Left colon (tissue), 2 donors: ENCODE measurements at places on chromosomes 7 and 10. TPM values are rescaled to one million over a fixed set of nuclear protein-coding genes. Genes with fewer than 3 reads are reported as not detected.

GRCh38 chr7:82109288-82109687 is 334.3 kb downstream of the CACNA2D1 start:
- DNase-seq, result no peak

DNA sequence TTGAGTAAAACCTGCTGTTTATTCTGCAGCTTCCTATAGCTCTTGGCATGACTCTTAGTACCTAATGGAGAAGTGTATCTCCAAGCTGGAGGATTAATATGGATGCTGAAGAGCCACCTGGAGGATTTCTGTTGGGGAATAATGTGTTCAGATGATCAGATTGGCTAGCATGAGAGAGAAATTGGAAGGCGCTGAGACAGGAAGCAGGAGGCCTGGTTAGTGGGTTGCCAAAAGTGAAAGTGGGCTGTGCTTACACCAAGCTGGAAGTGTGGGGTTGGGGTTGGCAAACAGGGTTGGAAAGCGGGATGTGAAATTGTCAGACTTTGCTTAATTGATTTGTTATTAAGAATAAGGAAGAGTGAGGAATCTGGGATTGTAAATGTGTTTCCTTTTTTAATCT is 111.8 kb upstream of the PLPP4 start:
- no peak for DNase-seq

GRCh38 chr7:116173051-116174028 is 37.0 kb upstream of the TES start:
- DNase-seq, result no peak

- DNase-seq, result peak; percentile 61
Observed at GRCh38 chr7:70694434-70694970, 437.4 kb upstream of the GALNT17 start.

- DNase-seq, result no peak
Observed at GRCh38 chr7:34184466-34184865, 279.1 kb downstream of the BMPER start.

GRCh38 chr10:84824525-84824924 is 496.1 kb downstream of the CCSER2 start:
- DNase-seq, result no peak

ZCWPW1 gene
- total RNA-seq, result 1.2 TPM

TAS2R3 gene
- 1.8 TPM for total RNA-seq

NEUROG3 gene
- total RNA-seq, result 0.81 TPM

MCM10 gene
- 5.0 TPM for total RNA-seq

ASIC3 gene
- 2.3 TPM for total RNA-seq
